Memory B cell (primary cell): ENCODE measurements at places on chromosomes 2 and 18.

GRCh38 chr2:205895981-205896655 is 189.9 kb downstream of the INO80D start:
- no peak for DNase-seq

- no peak for DNase-seq
Measured at GRCh38 chr2:238202326-238203093, 985 bp downstream of the ILKAP start.

GRCh38 chr2:2707206-2707991 is 376.3 kb upstream of the MYT1L start:
- no peak for DNase-seq

GRCh38 chr2:180677200-180677599 is 303.2 kb upstream of the UBE2E3 start:
- no peak for DNase-seq

- no peak for DNase-seq
Measured at GRCh38 chr2:228072669-228073068, 108.8 kb downstream of the SPHKAP start.

DNA sequence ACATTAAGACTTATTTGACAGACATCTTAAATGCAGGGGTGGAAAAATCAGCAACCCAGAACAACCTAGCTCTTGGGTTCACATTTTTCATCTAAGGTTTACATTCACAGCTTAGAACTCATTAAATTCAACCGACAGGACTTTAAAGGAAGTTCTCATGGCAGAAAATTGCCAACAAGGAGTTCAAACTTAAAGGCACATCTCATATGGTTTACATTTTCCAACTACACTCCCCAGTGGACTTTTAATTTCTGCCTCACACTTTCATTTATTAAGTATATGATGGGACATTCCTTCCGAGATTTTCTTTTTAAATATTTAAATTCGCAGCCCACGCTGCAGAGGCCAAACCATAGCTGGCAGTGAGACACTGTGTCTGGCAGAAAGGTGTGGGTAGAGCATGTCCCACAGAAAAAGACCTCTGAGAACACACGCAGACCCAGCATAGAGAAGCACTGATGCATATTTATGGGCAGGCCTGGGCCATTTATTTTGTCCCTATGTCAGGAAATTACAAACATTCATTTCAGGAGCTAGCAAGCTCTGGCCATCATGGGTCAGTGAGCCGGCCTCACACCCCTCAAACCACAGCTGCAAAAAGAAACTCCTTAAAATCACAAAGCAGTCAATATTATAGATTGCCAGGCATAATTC is 46.3 kb downstream of the STK39 start:
- no peak for DNase-seq

DNA sequence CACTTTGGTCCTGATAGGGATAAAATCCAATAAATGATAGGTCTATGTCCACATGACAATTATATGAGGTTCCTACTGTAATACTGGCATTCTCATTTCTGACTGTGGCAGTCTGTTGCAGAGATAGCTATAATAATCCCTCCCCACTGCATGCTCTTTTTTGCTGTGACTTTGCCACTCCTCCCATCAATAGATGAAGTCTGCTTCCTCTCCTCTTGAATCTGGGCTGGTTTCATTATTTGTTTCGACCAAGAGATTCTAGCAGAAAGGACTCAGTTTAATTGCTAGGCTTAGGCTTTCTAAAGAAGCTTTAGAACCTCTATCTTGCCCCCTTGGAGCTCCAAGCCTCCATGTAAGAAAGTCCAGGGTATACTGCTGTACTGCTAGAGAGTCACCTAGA is 23.3 kb upstream of the CREB1 start:
- DNase-seq, result no peak

GRCh38 chr2:10422251-10422650 is 25.9 kb downstream of the ODC1 start:
- no peak for DNase-seq

DNA sequence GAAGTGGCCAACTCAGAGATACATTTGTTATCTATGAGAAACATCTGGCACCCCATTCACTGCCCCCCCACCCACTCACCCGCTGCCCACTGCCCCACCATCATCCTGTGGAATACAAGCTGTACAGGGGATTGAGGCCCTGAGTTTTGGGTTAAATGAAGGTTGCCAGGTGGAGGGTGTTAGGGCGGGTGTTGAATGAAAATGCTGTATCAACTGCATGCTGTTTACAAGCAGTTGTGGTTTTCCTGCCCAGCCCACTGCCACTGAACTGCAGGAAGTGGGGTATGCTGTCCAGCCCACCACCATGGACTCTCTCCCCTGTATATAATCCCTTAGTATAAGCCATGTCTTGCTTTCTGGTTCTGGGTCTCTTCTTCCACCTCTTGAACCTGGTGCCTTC is 481.9 kb downstream of the METTL4 start:
- no peak for DNase-seq

- no peak for DNase-seq
Measured at GRCh38 chr2:110888411-110888810, 156.0 kb downstream of the ACOXL start.

GRCh38 chr2:176317623-176318065 is 48.4 kb downstream of the MTX2 start:
- DNase-seq, result no peak

- no peak for DNase-seq
Measured at GRCh38 chr2:106065983-106066820, 127.9 kb downstream of the UXS1 start.

- DNase-seq, result no peak
Measured at GRCh38 chr18:44777457-44778192, 96.9 kb downstream of the SETBP1 start.

DNA sequence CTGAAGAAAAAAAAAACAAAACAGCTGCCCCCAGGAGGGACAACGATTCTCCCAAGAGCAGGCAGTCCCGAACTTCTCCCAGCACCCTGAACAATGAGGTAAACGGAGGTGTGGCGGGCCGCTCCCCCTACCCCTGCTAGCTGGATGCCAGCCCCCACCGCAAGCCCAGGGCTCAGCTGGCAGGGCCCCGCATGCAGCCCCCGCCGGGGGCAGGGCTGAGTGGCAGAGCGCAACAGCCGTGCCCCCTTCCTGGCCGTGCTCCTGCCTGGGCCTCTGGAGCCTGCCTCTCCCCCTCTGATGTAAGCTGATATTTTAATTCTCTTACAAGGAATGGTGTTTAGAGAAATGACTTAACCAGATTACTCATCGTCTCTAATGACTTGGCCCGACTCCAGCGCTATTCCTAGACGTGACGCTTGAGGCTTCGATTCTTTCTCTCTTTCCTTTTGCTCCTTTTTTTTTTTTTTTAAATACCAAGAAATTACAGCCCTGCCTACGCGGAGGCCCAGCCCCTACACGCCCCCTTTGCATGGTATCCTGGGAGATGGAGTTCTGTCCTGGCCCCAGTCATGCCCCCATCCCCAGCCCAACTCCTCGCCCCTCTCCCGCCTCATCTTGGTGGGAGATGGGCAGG is 4.6 kb upstream of the ARID5A start:
- peak; percentile 32 for DNase-seq

- no peak for DNase-seq
Measured at GRCh38 chr18:4762330-4762729, 307.2 kb upstream of the DLGAP1 start.

DNA sequence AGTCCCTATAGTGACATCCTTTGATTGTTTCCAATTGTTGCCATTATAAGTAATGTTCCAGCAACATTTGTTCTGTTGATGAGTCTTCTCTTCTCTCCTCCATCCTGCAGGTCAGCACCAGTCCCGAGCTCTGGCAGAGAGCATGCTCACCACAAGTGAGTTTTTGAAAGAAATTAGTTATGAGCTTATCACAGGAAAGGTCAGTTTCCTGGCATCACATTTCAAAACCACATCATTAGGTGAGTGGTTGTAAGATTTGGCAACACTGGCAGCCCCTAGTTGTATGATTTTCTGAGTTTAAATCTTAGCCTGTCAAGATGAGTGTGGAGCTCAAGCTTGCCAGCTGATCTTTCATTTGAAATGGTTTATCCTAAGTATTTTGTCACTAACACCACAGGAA is 149.6 kb downstream of the ESCO1 start:
- no peak for DNase-seq

DNA sequence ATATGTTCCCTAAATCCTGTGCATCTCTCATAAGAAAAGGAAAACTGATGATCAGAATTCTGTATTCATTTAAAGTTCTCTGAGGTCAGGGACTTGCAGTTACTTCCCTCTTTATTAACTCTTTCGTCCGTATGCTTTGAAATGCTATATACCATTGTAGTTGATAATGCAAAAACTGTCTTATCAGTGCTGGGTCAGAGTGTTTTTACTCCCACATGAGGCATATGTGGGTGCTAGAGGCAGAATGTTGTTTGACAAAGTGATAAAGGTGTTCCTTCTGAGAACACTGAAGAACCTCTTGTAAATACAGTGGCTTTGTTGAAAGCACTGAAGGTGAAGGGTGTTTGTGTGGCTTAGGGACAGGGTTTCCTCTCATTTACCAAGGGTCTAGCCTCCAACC is 136.5 kb upstream of the NFATC1 start:
- DNase-seq, result no peak

GRCh38 chr18:72107647-72108383 is 436.3 kb downstream of the CBLN2 start:
- no peak for DNase-seq

- no peak for DNase-seq
Measured at GRCh38 chr2:79179036-79179435, 19.5 kb upstream of the REG3A start.

DNA sequence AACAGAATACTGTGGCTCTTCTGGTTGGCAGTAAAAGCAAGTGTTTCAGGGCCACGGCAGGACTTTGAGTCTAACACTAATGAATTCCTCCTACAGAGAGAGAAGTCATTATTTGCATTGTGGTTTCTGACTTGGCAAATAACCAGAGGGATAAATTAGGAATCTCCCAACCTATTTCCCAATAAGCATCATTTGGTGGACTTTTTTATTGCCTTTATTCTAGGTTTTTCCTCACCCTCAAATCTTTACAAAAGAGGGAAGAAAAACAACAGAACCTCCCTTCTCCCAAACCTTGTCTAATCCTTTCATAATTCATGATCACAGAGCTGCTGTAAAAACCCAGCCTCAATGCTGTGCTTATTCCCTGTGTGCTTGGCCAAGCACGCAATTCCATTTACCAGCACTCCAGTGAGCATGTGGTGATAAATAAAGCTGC is 179.7 kb downstream of the AGPS start:
- no peak for DNase-seq

DNA sequence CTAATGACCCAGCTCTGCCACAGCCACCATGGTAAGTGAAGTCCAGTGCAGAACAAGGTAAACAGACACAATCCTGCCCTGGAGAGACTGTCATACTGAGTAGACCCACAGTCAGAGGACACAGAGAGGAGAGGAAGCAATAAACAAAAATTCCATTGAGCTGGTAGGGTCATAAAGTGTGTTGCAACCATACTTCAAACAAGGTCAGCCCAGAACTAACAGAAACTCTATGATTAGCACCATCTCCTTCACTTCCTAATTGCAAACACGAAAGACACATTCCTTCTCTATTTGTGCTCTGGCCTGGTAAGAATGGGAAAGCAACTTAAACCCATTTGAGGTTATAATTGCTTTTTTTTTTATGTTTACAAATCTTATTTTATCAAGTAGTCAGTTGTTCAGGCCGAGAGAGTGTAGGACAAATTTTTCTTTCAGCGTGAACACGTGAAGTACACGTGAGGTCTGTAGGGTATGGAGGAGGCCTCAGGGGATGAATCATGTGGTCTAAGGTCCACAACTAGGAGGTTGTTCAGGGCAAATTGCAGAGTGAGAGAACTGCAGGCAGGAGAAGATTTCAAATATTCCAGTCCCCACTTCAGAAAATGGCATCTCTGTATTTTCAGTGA is 71.4 kb upstream of the GLS start:
- no peak for DNase-seq

- DNase-seq, result no peak
Measured at GRCh38 chr2:172614932-172615331, 59.0 kb downstream of the PDK1 start.

- DNase-seq, result no peak
Measured at GRCh38 chr2:133486771-133487191, 81.5 kb downstream of the NCKAP5 start.

GRCh38 chr2:201966691-201967438 is 66.8 kb upstream of the FZD7 start:
- DNase-seq, result no peak

GRCh38 chr18:73479477-73479876 is 611.7 kb upstream of the NETO1 start:
- DNase-seq, result no peak

DNA sequence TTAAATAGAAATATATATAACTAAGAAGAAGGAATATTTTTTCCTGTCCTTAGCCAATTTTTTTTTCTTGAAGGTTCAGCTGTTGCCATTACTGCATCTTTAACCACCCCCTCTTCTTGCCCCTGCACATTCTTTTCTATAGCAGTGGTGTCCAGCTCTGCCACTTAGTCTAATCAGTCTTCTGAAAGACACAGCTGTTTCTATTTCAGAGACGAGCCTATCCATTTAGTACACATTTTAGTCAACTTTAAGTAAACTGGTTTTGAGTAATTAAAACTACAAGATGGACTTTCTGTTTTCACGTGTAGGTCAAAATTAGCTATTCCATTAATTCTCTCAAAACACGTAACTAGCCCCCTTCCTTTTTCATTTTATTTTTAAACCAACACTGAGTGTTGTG is 21.0 kb downstream of the SPOPL start:
- no peak for DNase-seq

GRCh38 chr2:176380341-176380740 is 111.1 kb downstream of the MTX2 start:
- no peak for DNase-seq

DNA sequence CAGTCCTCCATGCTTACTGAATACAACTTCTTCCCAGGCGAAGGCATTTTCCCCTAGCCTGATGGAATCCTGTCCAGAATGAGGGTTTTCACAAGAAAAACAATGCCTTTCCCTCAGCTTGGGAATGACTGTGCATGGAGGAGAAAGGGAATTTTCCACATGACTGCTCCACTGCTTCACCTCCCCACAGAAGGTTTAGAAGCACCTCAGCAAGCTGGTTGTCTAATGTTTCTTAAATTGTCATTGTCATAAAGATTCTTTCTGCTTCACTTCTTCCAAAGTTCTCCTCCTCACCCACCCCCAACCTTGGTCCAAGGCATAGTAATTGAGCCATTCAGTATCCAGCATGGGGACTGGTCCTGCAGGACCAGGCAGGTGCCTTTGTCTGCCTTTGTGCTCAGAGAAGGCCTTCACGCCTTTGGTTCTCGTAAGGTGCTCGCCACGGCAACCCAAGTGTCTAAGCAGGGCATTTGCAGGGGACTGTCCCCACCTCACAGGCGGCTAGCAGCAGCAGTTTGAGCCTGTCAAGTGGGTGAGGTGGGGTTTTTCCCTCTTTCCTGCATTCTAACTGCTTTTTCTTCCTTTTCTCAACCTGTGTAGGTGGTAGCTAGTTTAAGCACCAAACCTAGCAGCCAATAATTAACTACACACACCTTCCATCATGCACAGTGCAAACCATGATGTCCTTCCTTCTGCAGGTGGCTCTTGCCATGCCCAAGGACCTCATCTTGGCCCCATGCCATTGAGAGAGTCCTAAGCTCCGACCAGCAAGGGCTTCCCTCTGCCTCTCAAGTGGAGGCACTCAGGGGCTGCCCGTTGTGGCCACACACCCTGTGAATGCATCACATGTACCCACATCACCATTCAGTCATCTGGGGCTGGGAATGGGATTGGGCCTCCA is 65.7 kb upstream of the BCL2L11 start:
- DNase-seq, result no peak

- DNase-seq, result no peak
Measured at GRCh38 chr2:57937456-57937855, 109.2 kb upstream of the VRK2 start.

- DNase-seq, result no peak
Measured at GRCh38 chr2:10271946-10272345, 30.8 kb upstream of the HPCAL1 start.
